ENCODE measurements at places on chromosomes 16 and 17. TPM values are rescaled to one million over a fixed set of nuclear protein-coding genes. Genes with fewer than 3 reads are reported as not detected.

The FADS6 gene
- not detected for total RNA-seq

The CETP gene
- 0.23 TPM for total RNA-seq

The KIF2B gene
- total RNA-seq: not detected

The KRTAP9-4 gene
- not detected for total RNA-seq

The SF3B3 gene
- 532 TPM for total RNA-seq

The RHBDL3 gene
- 0.26 TPM for total RNA-seq

The NT5C gene
- total RNA-seq: 80.0 TPM

The SLFN12L gene
- 45.2 TPM for total RNA-seq

DNA sequence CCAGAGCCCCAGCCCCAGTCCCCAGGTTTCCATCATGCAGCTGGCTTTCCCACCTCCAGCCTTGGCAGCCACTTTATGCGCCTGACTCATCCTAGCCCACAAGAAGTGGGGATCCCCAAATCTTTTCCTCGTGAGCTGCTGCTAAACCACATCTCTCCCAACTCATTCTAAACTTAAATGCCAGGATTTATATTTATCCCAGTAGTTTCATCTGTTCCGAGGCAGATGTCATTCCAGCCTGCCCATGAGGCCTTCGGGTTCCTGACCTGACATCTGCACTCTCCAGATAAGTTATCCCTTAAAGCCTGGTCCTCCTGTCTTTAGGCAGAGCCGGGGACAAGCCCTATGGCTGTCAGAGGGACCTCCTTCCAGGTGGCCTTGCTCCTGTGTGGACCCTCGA is 16.6 kb downstream of the PLXDC1 start:
- no peak for DNase-seq

- DNase-seq: no peak
Measured at GRCh38 chr16:3295783-3296182, 9.4 kb downstream of the TIGD7 start.

DNA sequence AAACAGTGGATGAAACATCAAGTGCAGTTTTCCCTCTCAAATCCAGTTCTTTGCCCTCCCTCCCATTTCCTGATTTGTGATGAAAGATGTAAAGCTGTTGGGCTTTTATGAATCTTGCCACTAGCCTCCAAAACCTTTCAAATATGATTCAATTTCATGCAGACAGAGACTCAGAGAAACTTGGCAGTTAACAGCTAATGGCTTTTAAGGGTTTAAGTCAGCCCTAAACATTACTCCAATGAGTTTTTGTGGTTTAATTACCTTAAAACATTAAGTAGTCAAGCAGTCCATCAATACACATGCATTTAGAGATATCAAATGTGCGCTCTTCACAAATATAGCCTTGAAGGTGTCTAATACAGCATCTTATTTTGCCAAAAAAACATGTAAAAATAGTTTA is 1594.0 kb upstream of the GOT2 start:
- DNase-seq: no peak

GRCh38 chr16:58062821-58063220 is 37.3 kb downstream of the MMP15 start:
- DNase-seq: no peak

- DNase-seq: no peak
Measured at GRCh38 chr17:32370426-32370825, 20.5 kb downstream of the ZNF207 start.

DNA sequence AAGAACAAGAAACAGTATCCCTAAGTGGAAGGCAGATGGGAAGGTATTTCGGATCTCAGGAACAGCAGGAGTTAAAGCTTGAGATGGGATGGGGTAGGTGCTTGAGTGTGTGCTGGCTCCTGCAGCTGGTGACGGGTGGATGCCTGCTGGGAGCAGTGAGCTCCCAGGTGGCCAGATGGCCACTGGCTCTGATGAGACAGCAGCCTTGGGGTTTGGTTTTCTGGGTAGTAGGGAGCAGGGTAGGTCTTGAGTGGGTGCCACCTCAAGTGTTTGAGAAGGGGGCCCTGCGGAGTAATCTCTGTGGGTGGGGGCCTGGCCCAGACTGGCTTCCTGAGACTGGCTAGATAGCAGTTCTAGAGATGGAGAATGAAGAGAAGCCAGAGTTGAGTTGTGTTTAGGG is 10.3 kb downstream of the EPN2 start:
- no peak for DNase-seq

DNA sequence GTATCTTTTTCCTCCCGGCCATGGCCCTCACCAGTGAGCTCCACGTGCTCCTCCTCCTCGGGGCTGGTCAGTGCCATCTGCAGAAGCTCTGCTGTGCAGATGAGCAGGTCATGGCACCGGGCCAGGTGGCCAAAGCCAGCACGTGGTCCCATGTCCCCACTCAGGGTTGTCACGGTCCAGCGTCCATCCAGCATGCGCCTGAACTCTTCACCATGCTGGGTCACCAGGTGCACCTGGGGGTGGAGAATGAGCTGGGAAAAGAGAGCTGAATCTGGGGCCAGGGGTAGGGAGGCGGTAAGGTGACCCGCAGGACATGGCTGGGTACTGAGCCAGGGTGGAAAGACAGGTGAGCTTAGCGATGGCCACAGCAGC is 1.3 kb downstream of the DHX58 start:
- DNase-seq: no peak

GRCh38 chr17:35164716-35165115 is 17.1 kb downstream of the UNC45B start:
- no peak for DNase-seq

DNA sequence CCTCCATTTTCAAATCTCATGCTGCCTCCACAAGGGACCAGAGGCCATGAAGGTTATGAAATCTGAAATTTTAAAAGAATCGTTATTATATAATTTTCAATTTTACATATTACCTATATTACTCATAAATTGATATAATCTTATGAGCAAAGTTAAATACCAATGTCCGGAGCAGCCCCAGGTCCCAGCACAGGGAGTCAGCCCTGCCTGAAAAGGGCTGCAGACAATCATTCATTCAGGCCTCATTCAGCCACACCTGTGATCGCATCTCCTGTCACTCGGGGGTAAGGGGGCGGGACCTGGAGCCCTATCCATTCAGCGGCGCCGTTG is 172.5 kb downstream of the AHSP start:
- no peak for DNase-seq

- no peak for DNase-seq
Measured at GRCh38 chr17:245020-245419, 63.6 kb upstream of the DOC2B start.

DNA sequence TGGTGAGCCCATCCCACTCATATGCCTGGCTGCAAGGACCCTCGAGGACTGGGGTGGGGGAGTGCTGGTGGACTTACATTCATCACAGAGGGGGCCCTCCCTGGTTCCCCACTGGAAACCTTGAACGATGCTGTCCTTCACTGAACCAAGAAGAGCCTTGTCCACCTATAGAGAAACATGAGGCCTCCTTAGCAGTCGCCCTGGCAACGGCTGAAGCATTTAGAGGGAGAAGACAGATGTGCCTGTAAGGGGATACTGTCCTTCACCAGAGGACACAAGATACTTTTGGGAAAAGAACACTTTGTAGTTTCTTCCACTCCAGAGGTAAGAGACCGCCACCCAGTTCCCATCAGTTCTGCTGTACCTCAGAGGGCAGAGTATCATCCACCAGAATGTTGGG is 6.5 kb downstream of the HIGD1B start:
- DNase-seq: no peak

GRCh38 chr16:10870137-10870776 is 6.7 kb upstream of the CIITA start:
- no peak for DNase-seq

- no peak for DNase-seq
Measured at GRCh38 chr16:30395992-30396585, 869 bp downstream of the ZNF48 start.

DNA sequence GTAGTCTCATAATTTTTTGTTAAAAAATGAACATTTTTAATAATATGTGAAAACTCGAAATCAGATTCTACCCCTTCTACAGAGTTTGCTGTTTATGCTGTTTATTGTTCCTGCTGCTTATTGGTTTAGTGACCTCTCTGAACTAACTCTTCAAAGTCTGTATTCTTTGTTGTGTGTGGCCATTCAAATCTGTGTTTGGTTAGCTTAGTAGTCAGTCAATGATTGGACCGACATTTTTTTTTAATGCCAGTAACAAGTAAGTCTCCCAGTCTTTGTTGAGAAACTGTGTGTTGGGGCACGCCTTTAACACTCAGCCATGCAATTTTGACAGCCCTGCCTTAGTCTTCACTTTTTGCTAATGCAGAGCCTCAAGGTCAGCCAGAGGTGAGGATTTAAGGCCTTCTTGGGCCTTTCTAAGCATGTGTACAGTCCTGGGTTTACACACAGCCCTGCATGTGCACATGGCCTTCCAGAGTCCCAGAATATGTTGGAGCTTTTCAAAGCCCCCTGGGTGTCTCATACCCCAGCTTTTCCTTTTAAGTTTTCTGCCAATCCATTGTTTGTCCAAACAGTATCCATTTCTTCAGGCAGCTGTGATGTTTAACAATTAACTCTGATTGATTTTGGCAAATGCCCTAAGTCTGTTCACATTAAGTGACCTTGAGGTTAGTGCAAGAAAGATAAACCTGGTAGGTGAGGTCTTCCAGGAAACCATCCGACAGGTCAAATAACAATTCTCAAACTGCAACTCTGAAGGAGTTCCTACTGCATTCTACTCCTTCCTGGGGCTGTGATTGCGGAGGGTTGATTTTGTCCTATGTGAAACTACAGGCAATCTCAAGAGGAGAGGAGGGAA is 389.3 kb downstream of the PMP22 start:
- DNase-seq: no peak

DNA sequence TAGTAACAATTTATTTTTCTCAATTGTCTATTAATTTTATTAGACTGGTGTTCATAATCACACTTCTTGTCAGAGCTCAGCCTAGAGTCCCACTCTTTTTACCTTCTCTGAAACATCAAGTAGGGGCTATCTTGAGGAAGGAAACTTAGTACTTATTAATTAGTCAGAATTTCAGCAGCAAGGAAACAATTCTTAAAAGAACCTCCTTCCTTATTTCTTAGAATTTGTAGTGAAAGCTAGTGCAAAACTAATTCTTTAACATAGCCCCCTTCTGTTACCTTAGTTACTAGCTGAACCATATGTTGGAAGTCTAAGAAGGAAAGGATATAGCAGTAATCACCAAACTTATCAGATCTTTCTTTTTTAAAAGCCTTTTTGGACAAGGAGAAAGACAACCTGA is 35.2 kb downstream of the MAP2K4 start:
- no peak for DNase-seq

DNA sequence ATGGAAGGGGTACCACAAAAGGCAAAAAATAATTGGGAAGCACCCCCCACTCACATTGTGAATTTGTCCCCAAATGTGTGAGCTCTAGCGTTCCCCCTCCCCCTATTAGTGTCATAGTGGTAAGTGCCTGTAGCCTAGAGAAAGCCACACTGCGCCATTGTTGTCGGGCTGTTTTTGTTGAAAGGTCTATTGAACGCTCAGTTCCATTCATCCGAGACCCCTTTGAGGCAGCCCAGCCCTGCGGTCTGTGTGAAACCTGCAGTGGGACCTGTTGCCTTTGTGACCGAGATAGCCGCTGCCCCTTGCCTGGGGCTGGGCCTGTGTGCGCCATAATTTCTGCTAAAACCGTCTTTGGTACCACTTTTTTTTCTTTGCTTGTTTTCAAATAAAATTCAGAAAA is 3.0 kb downstream of the JPT2 start:
- DNase-seq: no peak

GRCh38 chr17:50946223-50946890 is 80.2 kb upstream of the TOB1 start:
- no peak for DNase-seq
